ENCODE measurements at places on chromosomes 11 and 22.

GRCh38 chr11:102111011-102111786 is 952 bp downstream of the YAP1 start:
- DNase-seq: peak; percentile 63

DNA sequence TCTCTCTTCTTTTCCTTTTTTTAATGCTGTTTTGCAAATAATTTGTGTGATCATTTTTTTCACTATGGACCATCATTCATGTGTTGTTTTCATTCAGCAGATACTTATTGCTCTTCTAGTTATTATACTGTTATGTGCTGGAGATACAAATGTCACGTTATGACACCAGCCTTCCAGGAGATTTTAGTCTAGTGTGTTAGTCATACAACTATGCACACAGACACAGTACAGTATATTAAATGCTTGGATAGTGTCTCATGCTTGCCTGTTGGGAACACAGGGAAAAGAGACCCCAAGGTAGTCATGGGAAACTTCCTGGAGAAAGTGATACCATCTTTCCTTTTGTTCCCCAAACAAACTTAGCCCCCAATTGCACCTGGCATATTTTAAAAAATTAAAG is 116.1 kb downstream of the UVRAG start:
- no peak for DNase-seq

GRCh38 chr11:26621132-26621531 is 49.1 kb upstream of the MUC15 start:
- DNase-seq: peak; percentile 17

GRCh38 chr11:131814108-131814507 is 443.7 kb downstream of the NTM start:
- DNase-seq: no peak

DNA sequence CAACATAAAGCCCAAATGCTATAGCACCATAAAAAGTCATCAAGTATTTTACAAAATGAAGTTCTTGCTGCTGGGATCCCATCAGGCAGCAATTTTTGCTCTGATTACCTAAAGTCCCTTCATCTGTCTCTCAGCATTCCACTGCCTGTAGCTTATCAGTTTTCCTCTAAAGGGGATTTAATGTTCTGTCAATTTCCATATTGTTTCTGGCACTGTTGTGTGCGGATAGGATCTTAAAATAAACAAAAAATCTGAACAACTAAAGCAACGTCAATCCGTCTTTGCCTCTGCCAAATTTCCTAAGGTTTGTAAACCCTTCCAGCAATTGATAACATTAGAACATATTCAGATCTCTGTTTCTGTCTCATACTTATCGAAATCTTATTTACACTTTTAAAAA is 1126.3 kb upstream of the RAG2 start:
- DNase-seq: no peak

- no peak for DNase-seq
Observed at GRCh38 chr11:36195496-36196354, 93.5 kb downstream of the COMMD9 start.

DNA sequence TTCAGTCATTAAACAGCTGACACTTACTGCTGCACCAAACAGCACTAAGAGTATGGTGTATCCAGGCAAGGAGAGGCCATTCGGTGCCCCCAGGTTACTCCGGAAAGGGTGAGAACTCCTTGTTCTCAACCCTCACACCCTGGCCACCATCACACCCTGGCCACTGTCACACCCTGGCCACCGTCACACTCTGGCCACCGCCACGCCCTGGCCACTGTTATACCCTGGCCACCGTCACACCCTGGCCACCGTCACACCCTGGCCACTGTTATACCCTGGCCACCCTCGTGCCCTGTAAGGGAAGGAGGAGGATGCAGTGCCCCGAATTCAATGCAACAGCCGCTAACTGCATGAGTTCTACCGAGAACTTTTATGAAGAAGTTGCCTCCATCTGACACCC is 644.4 kb downstream of the TBC1D22A start:
- no peak for DNase-seq

GRCh38 chr22:41781507-41781906 is 19.0 kb upstream of the CCDC134 start:
- no peak for DNase-seq

- DNase-seq: no peak
Observed at GRCh38 chr11:132670921-132671675, 861.2 kb downstream of the OPCML start.

- DNase-seq: no peak
Observed at GRCh38 chr22:44548981-44549380, 50.9 kb upstream of the RTL6 start.

DNA sequence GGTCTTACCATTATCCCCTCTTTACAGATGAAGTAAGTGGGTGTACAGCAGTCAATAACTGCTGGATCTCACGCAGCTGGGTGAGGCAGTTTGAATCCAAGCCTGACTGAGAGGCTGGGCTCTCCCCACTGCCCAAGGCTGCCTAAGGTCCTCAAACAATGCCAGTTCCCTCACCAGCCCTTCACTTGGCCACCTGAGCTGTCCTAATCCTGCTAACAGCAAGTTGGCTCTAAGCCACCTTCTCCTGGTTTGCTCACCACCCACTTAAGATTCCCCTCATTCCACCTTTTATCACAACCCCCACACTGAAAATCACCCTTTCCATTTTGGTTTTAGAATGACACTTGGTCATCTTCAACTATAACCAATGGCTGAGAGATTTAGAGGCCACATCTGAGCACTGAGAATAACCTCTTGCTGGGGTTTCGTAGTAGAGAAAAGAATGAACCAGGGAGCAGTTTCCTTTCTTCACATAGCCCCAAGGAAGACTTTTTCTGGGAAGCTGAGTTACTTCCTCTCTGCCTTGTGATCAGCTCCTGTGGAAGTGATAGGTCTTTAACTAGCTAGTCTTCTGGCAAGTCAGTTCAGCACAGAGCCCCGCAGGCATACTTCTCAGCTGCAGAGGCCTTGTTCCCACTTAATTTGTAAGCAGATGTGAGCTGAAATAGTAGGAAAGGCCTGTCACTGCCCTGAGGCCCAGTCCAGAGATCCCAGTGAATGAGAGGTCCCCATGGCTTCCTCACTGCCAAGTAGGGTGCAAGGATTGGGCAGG is 57.8 kb upstream of the TTC12 start:
- no peak for DNase-seq

DNA sequence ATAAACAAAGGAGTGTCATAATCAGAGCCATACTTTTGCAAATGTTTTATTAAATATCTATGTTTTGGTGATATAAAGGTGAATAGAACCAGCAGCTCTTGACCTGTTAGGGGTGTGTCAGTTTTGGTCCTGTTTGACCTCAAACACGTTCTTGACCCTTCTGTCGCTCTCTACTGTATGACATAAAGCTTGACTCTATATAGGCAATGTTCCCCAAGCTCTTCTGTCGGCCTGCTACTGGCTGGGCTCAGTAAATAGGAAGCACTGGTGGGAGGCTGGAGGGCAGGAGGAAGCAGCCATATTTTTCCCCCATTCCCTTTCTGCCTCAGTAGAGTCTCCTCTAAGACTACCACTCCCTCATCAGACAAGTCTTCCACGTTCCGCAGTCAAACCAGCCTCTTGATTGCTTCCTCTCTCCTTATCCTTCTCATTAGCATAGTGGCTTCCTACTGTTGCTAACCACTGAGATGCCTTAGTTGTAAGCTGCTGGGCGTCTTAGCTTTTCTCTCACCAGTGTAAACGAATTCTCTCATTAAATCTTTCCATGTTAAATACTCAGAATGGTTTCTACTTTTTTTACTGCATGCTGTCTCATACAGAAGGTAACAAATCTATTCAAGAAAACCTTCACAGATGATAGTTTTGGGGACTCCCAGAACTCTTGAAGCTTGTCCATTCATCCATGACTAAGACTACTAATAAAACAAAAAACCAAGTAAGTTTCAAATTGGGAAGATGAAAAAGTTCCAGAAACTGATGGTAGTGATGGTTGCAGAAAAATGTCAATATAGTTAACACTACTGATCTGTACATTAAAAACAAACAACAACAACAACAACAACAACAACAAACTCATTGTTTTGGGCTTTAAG is 3.3 kb downstream of the NPAT start:
- DNase-seq: no peak

DNA sequence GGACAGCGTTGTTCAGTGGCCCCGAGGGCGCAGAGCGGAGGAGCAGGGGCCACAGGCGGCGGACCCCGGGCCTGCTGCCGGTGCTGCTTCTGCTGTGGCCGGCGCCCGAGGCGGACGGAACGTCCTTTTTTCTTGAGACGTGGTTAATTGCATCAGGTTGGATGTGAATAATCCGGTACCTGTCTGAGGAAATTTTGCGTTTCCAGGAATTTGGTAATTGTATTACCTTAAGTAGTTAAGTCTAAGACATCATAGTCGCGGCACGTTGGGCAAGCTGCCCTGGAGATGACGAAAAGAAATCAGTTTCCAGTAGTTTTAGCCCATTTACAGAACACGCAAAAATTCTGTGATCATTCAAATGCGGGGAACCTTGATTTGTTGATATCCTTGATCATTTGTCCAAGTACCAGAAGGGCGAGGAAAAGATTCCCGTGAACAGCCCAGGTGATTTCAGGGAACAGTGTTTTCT is 789 bp downstream of the SPECC1L start:
- no peak for DNase-seq

GRCh38 chr11:66334605-66335442 is 1.4 kb downstream of the RIN1 start:
- DNase-seq: no peak

GRCh38 chr22:38257181-38257580 is 15.6 kb downstream of the TMEM184B start:
- no peak for DNase-seq

DNA sequence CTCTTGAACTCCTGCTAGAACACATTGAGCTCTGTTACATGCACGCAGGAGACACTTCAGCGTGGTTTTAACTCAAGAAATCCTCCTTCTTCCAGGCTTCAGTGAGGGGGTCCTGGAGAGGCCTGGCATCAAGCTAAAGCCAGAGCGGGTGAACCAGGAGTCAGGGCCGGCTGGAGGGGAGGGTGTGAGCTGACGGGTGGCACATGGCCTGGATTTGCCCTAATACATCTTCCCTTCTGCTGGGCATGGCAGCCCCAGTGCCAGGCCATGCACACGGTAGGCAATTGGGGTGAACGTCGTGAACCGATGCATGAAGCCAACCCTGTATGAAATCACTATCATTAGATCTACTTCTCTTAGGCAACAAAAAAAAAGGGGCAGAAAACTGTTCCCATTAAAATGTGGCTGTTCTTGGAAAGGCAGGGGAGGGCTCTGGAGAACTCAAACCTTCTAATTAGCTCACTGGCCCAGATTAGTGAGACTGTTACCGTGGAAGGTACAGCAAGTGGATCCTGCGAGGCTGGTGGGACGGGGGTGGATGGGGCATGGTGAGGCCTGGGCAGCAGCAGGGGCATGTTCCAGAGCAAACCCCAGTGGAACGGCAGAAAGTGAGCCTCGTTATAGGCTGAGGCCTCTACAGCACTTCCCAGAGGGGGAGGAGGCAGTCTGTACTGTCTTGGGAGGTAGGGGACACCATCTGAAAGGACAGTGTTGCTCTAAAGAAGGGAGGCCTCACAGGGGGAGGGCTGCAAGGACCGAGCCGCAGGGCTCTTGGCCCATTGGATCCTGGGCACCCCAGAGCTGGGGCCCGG is 10.6 kb downstream of the IFT27 start:
- no peak for DNase-seq

DNA sequence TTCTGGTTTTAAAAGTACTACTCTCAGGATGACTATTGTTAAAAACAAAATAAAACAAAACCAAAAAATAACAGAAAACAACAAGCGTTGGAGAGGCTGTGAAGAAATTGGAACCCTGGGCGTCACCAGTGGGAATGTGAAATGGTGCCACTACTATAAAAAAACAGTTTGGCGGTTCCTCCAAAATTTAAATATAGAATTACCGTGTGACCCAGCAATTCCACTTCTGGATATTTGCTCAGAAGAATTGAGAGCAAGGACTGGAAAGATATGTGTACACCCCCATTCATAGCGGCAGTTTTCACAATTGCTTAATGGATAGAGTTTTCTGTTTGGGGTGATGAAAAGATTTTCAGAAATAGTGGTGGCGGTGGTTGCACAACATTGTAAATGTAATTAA is 8.6 kb downstream of the APOA4 start:
- no peak for DNase-seq

DNA sequence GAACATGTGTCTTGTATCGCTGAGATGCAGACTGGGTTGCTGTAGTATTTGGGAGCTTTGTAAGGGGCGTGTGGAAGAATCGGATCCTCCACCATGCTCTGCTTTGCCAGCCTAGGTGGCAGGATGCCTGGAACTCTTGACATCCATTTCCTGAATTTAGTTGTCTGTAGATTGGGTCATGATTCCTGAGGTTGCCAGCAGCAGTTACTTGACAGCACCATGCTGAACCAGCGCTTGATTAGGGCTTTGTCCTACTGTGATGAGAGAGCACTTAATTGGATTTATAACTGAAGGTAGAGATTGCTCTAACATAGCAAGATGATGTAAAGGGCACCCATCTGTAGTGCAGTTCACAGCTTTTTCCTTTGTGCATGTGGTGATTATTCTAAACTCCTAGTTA is 75.6 kb upstream of the HORMAD2 start:
- no peak for DNase-seq

- DNase-seq: no peak
Observed at GRCh38 chr11:85831050-85831449, 20.1 kb upstream of the SYTL2 start.

- no peak for DNase-seq
Observed at GRCh38 chr11:57751176-57751575, 443 bp downstream of the BTBD18 start.

DNA sequence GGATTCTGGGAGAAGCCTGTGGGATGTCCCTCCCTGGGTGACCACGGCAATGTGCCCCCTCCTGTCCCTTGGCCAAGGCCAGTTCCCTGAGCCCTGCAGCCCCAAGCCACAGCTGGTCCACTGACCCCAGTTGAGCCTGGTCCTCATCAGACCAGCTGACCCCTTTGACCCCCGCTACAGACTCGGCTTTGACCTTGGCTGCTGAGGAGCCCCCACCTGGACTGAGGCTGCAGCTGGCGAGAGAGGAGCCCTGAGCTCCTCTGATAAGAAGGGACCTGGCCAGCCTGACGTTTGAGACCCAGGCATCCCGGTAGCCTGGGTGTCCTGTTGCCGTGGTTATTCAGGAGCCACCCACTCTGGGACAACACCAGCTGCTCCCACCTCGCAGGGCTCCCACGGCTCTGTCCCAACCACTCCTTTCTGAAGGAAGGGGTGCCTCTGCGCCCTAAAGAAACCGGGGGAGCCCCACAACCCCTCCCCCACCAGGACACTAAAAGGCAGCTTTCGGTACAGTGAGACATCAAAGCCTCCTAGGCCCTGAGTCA is 3.0 kb downstream of the ASCL2 start:
- DNase-seq: no peak

- no peak for DNase-seq
Observed at GRCh38 chr11:12674936-12675696, 895 bp downstream of the TEAD1 start.

- DNase-seq: no peak
Observed at GRCh38 chr11:21105196-21105917, 436.0 kb downstream of the NELL1 start.

GRCh38 chr11:6433998-6434660 is 6.7 kb downstream of the HPX start:
- no peak for DNase-seq

DNA sequence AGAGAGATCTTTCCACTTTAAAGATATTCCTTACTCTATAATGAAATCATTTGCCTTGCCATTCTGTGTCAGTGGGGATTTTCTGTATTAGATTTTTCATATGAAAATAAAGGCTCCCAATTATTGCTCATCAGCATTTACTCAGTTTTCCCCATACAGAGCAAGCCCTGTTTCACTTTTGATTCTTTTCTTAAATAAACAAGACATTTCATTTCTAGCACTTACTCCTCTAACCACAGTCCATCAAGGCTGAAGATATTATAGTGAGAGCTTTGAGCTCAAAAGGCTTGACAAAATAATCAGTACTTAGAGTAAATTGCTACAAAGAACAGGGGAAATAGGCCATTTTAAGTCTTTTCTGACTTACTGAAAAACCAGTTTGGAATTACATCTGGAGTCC is 385.1 kb downstream of the LRRC4C start:
- no peak for DNase-seq

All from NCI-H460 (cell line).